ENCODE measurements at places on chromosomes 2 and 18.

- DNase-seq, result no peak
Observed at GRCh38 chr2:143345887-143346787, 216.9 kb downstream of the ARHGAP15 start.

DNA sequence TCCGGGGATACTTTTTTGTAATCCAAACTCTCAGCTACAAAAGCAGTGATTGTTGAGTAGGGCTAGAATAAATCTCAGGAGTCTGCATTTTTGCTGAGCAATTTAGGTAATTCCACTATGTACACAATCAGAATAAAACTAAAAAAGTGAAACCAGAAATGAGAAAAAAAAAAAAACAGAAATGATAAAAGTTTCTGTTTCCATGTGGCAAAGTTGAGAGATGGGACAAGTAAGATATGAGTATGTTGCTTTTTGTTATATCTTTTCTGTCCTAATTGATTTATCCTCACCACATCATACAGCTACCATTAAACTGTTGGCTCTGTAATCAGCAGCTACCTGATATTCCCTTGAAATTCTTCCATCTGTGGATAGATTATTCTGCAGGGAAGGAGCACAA, 92.7 kb downstream of the VWC2L start:
- no peak for DNase-seq

DNA sequence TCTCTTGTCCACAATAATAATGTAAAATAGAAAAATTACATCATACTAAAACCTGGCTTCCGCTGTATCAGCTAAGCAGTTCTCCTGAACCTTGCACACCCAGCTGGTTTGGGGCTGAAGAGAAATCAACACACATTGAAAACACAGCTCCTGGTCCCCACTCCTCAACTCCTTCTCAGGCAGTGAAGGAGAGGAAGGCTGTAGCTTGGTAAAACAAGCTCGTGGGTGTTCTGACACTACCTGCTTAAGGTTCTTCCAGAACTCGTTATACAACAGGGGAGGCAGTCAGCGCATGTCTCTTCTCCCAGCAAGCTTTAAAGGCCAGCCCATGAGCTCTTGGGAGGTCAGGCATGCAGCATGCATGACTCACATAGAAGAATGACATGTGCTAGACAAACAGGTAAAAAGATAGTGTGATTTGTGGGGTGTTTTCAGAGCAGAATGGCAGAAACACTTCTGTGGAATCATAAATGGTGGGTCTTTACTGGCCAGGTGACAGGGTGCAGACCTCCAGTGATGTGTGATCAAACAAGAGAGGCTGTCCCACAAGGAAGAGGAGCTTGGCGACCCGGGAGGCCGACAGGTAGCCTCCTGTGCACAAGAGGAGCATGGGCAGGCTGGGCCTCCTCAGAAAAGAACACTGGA, 69.1 kb downstream of the UXS1 start:
- no peak for DNase-seq

GRCh38 chr18:55390898-55391297, 197.1 kb downstream of the TCF4 start:
- no peak for DNase-seq

DNA sequence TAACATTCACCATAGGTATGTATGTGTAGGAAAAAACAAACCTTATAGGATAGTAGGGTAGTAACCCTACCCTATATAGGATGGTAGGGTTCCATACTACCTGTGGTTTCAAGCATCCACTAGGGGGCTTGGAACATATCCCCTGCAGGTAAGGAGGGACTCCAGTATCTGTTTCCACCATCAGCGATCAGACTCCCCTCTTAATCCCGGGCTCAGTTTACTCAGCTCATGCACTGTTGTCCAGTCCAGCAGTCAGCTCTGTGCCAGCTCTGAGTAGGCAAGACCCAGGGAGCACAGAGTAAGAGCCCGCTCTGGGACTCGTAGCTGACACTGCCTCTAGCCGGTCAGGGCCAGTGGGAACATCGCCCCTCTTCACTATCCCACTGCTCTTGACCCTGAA, 61.7 kb downstream of the MEX3C start:
- DNase-seq, result no peak

DNA sequence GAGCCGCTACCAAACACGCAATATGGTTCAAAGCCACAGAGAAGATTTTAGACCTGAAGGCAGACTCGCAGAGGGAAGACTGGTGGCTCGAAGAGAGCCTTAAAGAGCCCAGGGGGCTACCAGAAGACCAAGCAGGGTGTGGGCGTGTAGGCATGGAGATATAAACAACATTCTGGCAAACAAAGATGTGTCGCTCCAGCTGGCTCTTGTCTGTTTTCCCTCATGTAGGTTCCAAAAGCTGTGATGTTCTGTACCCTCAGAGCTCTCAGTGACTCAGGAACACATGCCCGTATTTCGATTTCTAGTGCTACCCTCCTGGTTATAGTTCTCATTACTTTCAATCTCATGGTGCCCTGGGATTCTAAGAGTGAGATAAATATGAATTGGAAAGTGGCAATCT, 44.5 kb downstream of the DOCK10 start:
- no peak for DNase-seq

- no peak for DNase-seq
Observed at GRCh38 chr18:2406544-2406943, 164.8 kb downstream of the METTL4 start.

- no peak for DNase-seq
Observed at GRCh38 chr2:200396781-200397242, 90.3 kb downstream of the SPATS2L start.

DNA sequence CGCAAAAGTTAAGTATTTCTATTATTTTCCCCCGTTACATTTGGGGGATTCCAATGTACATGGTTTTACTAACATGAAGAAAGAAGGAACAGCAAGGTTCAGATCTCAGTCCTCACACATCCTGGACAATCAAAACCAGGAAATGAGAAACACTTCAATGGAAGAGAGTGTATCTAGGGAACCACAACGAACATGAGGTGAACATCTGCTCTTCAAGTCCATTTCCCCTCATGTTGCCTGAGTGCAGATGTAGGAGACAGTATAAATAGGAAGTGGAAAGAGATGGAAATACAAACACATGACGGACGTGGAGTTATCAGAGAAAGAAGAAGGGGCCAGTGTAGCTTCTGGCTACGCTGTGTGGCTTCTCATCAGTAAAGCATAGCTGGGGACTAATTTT, 52.6 kb downstream of the CHN1 start:
- DNase-seq, result no peak

DNA sequence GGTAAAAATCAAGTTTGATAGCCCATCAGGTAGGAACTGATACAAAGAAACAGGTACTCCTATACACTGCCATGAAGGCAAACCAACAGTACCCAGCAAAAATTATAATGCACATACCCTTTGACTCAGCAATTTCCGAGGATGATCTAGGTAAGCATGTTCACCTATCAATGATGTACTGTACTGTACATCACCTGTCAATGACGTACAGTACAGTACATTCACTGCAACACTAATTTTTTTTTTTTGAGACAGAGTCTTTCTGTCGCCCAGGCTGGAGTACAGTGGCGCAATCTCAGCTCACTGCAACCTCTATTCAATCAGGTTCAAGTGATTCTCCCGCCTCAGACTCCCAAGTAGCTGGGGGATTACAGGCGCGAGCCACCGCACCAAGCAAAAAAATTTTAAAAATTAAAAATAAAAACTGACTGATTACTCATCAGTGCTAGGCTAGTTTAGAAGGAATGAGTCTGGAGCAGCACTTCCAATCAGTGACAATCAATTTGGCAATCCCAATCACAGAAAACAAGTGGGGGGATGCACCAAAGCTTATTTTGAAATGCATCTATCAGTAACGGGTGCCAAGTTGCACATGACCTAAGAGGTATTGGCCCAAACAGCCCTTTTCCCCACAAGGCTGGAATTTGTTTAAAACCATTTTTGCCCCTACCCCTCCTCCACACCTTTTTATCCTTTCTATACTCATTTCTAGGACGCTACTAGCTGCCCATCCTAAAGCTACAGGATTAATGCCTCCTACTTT, 8.2 kb downstream of the SRSF7 start:
- DNase-seq, result no peak

DNA sequence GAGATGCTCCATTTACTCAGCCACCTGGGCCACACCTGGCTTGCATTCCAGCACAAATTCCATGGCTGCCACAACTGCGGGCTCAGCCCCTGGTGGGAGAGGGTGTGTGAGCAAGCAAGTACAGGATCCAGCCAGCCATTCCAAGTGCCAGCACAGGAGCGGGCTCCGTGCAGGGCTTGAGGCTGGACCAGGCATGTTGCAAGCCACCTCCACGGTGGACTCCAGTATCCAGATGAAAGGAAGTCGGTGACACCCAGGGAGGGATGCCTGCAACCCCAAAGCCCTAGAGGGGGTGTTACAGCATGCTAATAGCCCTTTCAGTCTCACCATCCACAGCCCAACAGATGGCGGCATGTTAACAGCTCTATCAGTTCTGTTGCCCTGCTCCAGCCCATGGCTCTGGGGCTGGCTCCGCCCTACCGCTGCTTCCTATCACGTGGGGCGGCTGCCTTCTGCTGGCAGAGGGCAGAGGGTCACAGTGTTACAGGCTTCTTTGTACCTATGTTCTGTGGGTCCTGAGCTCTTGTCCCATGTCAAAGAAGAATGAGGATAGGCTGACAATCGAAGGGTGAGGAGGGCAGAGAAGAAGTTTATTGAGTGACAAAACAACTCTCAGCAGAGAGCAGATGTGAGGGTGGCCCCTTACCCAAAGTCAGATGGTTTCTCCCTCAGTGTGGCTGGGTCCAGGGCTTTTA, 11.7 kb upstream of the GORASP2 start:
- DNase-seq, result no peak

- no peak for DNase-seq
Observed at GRCh38 chr2:100105678-100106054, 36.7 kb downstream of the AFF3 start.

DNA sequence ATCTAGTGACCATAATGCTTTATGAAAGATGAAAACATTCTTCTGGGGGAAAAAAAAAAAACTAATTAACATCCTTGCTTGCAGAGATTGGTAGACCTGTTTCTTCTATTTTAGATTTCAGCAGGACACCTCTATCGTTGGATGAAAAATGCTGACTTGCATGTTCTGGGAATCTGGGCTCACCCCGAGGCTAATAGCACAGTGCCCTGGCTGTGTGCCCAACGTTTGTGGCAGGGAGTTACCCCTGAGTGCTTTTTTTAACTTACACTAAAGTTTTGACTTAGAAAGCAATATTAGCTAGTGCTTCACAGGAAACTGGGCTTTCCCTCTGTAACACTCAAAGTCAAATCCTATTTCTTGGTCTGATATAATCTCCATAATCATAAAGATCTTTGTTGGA, 233.2 kb downstream of the SLC8A1 start:
- no peak for DNase-seq

- DNase-seq, result no peak
Observed at GRCh38 chr2:209727077-209727476, 44.6 kb upstream of the UNC80 start.

DNA sequence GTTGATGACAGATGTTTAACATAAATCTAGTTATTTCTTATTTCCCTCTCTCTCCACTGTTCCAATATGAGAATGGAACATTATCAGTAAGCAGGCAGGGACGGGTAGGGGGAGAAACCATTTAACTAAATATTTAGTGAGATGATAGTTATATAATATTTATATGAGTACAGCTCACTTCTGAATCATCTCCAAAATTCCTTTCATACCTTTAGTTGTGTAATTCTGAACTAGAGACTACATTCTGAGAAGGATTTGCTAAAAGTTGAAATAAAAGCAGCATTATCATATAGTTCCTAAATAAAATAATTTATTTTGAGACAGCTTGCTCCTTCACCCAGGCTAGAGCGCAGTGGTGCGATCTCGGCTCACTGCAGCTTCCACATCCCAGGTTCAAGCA, 41.4 kb downstream of the B4GALT6 start:
- DNase-seq, result no peak

DNA sequence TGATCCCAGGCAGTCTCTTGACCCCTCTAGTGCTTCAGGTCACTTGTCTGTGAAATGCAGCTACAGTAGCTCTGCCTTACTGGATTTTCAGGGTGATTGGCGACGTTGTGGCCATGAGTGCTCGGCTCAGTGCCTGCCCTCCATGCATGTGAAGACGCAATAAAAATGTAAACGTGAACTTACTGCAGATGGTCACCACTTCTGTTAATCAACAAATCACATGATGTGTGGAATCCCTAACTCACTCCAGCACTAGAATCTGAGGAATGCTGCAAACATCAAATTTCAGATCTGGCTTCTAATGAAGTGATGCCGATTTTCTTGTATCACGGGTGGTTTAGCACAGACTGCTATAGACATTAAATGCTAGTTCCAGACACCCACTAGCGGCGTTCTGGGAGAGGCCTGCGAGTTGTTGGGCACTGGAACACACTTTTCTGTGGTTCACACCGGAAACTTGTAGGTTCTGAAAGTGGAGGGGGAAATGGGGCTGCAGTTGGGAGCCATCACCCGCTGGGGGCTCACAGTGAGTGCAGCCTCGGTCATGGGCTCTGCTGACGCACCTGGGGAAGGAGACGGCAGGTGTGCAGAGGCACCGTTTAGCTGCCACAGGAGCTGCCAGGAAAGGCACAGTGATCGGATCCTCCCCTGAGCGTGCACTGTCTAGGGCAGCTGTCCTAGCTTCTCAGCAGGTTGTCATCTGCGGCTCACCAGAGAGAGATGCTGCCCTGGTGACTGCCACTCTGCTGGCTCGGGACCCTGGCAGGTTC, 6.5 kb downstream of the CNDP1 start:
- DNase-seq, result no peak

GRCh38 chr18:32213693-32214092, 23.9 kb downstream of the MEP1B start:
- no peak for DNase-seq

- no peak for DNase-seq
Observed at GRCh38 chr2:126858013-126858412, 40.7 kb upstream of the TEX51 start.

- DNase-seq, result no peak
Observed at GRCh38 chr2:7759898-7760297, 842.7 kb downstream of the RNF144A start.

- peak; percentile 84 for DNase-seq
Observed at GRCh38 chr2:84880645-84881521, at the start of gene TRABD2A. TSS of gene TRABD2A (minus strand) at chr2:84881084. CDS start at chr2:84881039, 45 bp downstream.

GRCh38 chr2:20666005-20666303, 990 bp upstream of the GDF7 start:
- DNase-seq, result no peak

DNA sequence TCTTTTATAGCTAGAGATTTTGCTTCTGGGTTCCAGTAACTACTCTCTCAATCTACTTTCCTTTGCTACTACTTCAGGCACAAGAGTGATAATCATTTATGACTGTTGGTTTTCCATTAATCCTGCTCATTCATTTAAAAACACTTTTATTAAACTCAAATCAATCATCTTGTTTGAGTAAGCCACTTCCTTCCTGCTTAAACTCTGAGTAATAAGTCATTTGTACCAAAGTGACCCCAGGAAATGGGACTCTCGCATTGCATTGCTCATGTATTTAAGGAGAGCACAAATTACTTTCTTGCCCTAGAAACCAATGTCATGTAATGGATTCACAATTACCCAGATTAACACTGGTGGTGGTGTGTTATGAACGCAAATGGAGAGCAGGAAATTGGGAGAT, 270.7 kb upstream of the HNMT start:
- no peak for DNase-seq

- DNase-seq, result no peak
Observed at GRCh38 chr18:43620936-43621335, 343.6 kb upstream of the SYT4 start.

GRCh38 chr2:189406586-189407233, 34.6 kb upstream of the WDR75 start:
- DNase-seq, result no peak

- DNase-seq, result no peak
Observed at GRCh38 chr2:212489719-212490346, 48.8 kb downstream of the ERBB4 start.

GRCh38 chr18:79259218-79259617, 136.5 kb upstream of the NFATC1 start:
- DNase-seq, result no peak

- no peak for DNase-seq
Observed at GRCh38 chr2:25385910-25386309, 44.2 kb upstream of the DNMT3A start.

Measured in stimulated activated naive CD8-positive, alpha-beta T cell treated with anti-CD3 and anti-CD28 coated beads, Interleukin-15, Interleukin-2, amounts not matched to agents 100 U/mL and 50 U/mL, for 24 hours (primary cell).